ENCODE measurements at places on chromosomes 16 and 17.

DNA sequence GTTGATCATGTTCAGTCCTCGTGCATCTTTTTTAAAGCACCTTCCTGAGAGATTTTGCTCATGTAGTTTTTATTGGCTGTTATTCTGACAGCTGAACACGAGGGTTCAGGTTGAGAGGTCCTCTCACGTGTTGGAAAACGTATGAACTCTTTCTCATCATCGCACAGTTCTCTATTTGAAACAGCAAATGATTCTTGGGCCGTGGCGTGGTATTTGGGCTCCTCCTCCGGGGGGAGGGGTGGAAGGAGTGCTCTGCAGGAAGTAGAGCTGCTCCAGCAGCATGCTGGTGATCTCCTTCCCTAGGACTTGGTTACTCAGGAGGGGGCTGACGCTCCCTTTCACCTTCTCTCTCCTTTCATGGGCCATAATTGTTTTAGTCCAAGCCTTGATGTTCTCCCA lies 70.4 kb downstream of the KSR1 start:
- DNase-seq: no peak

GRCh38 chr17:33012522-33013033 lies 20.9 kb downstream of the SPACA3 start:
- no peak for DNase-seq

DNA sequence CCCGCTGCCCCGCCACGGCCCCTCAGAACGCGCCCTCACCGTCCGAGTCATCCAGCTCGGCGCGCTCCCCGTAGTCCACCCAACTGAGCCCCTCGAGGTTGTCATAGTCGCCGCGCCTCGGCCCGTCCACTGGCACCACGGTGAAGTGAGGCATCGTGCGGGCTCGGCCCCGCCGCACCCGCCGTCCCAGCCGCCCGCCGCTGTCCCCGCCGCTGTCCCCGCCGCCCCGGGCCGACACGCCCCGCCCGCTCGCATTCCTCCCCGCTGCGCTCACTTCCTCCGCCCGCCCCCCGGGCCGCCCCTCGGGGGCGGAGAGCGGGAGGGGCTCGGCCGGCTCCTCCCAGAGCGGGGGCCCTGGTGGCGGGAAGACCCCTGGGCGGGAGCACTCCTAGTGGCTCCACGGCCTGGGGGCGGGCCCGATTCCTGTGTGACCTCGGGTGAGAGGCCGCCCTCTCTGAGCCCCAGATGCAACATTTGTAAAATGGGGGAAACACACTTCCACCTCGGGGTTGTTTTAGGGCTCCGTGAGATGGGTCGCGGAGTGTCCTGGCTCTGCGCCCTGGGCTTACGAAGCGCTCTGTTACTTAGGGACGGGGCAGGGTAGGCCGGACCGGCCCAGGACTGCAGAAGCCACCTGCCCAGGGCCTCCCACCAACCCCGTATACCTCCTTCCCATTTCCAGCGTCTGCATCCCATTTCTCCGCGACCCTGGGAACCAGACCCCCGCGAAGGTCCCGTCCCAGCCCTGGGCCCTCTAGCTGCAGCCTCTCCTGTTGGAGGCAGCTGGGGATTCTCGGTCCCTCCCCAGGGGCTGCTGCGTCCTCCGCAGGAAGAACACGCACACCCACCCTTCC lies at the start of gene SLC12A4:
SLC12A4 (minus strand) TSS at position 238 of the 854 bp plus-strand sequence; CDS start at position 154, 84 bp downstream.
- peak; percentile 51 for DNase-seq

- no peak for DNase-seq
Measured at GRCh38 chr17:61314368-61315078, 85.1 kb upstream of the TBX2 start.

DNA sequence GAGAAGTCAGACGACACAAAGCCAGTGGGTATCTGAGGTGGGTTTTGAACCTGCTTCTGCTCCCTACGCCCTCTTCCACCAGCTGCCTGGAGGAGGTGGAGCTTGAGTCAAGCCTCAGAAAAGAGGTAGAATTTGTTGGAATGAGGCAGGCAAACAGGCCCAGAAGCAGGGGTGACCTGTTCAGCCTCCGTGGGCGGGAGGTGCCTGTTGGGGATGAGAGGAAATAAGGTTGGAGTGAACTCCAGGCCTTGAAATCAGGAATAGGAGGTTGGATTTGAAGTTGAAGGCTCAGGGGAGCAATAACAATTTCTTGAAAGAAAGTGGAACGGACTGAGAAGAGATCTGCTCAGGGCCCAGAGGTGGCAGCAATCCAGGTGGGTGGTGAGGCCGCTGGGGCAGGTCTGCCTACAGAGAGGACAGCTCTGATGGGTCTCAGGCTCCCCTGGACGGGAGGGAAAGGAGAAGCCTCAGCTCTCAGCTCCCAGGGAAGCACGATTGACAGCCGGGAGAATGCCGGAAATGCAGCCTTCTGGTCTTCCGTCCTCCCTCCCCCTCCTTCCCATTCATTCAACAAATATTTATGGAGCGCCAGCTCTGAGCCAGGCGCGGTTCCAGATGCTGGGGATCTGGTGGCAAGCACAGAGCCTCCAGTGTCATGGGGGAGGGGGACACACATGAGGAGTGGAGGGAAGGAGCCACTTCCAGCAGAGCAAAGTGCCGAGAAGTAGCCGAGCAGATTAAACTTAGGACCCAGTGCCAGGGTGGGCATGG lies 61.9 kb upstream of the CIBAR2 start:
- no peak for DNase-seq

GRCh38 chr17:68441070-68441770 lies 16.1 kb downstream of the WIPI1 start:
- DNase-seq: no peak

DNA sequence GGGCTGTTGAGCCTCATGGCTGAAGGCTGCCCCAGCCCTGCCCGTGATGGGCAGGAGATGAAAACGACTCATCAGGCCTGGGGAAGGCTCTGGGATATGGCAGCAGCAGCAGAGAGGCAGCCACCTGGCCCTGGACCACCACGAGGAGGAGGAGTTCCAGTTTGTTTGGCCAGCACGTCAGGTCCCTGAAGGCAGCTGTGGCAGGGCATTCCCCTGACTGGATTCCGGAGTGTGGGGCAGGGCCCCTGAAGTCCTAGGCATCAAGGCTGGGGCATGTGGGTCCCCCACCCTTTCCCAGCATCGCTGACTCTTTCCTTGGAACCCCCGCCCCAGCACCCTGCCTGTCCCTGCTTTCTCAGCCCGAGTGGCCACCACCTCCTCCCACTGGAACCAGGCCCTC lies 197.4 kb downstream of the ZNF423 start:
- DNase-seq: no peak

DNA sequence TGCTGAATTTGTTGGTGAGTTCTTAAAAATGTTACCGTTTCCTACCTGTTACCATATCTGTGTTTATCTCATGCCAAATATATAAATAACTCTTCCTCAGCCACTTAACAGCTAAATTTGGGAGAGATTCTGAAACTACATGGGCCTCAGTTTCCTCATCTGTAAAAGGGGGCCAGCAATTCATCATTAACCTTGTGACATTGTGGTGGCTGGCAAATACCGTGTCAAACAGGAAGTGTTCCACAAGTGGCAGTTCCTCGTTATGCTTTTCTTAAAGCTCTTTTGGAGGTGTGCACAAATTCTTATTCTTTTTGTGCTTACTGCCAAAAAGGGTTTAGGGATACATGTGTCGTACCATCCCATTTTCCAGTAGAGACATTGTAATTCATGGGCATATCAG lies 220.4 kb upstream of the CACNG5 start:
- no peak for DNase-seq

GRCh38 chr17:15891318-15891717 lies 53.6 kb upstream of the ADORA2B start:
- DNase-seq: no peak

GRCh38 chr16:12002447-12003006 lies 26.0 kb downstream of the SNX29 start:
- no peak for DNase-seq

Measured in stimulated activated CD8-positive, alpha-beta memory T cell treated with anti-CD3 and anti-CD28 coated beads, Interleukin-4, amount 100 ng/mL, for 1 hour (primary cell).